Mucosa of gallbladder (tissue), 1 donor: ENCODE measurements at places on chromosomes 7 and 10.

DNA sequence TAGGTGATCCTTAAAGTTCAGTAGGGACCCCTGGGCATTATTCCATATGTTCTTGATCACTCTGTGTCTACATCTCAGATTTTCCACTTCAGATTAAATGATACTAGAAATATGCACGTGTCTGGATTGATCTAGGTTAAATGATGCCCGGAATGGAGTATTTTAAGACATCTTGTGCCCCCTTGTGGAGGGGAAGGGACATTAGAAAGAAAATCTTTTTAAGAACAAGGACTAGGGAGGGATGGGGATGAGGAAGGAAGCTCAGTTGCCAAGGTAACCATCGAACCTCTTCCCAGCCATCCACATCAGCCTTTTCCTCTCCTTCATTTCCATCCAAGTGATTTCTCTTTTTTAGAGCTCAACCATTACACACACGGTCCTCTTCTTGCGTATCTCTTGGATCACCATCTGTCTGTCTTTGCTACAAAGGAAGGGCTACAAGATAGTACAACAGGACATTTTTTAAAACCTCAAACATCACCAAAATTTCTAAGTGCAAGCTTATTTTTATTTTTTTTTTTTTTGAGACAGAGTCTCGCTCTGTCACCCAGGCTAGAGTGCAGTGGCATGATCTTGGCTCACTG, 40.5 kb downstream of the PRSS2 start:
- DNase-seq = no peak

DNA sequence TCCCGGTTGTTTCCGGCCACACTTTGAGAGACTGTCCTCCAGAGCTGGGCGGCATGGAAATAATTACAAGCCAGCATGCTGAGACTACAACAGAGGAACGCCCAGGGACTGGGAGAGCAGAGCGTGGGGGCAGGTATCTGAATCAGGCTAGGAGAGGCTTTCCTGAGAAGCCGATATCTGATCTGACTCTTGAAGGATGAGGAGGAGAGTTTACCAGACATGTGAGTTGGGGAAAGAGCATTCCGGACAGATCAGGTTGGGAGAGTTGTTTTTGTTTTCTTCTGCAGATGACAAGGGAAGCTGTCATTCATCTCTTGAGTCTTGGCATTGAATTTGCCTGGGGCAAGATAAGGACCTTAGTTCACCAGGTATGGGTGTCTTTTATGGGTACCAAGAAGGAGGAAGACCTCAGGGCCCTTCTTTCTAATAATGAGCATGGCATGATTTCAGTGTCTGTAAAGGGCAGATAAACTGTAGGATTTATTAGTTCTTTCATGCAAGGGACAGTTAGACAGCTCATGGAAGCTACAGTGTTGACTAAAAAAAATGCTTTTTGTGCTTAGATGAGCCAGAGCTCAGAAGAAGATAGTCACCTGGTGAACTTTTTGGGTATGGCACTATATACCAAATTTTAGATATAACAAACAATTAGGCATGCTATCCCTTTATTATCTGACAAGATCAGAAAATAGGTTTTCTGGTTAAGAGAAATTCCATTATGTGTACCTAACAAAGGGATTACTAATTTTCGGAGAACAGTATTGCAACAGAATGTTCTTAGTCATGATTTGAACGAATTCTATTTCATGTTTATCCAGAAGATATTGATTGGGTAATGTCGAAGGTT, 36.2 kb downstream of the WBP1L start:
- DNase-seq = no peak

DNA sequence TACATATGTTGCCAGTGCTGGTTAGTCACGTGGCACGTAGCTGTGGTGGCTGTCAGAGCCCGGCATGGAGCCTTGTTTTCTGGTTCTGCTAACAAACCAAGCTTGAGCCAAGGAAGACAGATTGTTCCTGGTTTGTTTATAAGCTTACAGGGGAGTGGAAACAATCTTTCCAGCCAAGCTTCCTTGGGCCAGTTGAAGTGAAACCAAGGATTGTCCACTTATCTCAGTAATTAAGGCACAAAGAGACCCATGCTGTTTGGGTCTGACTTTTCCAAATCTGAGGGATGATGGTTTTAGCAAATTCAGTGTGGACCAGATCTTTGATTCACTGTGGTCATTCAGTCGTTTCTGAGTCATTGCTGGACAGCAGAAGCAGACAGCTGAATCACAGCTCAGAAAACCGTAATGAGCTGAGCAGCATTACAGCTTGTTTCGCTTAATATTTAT, 297.3 kb upstream of the COBL start:
- peak; percentile 32 for DNase-seq

- DNase-seq = no peak
Measured at GRCh38 chr7:1246871-1247526, 14.3 kb downstream of the UNCX start.

DNA sequence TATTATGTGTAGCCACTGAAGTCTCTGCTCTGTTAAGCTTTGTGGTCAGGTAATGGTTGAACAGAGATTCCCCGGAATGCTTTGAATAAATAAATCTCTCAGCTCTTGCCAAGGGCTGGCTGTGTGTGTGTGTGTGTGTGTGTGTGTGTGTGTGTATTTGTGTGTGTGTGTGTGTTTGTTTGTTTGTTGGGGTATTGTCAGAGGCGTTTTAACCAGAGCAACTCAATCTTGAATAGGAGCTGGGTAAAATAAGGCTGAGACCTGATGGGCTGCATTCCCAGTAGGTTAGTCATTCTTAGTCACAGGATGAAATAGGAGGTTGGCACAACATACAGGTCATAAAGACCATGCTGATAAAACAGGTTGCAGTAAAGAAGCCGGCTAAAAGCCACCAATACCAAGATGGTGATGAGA, 256.2 kb upstream of the CACNA2D1 start:
- DNase-seq = peak; percentile 74

- DNase-seq = no peak
Measured at GRCh38 chr10:130398090-130398994, 262.2 kb downstream of the GLRX3 start.

DNA sequence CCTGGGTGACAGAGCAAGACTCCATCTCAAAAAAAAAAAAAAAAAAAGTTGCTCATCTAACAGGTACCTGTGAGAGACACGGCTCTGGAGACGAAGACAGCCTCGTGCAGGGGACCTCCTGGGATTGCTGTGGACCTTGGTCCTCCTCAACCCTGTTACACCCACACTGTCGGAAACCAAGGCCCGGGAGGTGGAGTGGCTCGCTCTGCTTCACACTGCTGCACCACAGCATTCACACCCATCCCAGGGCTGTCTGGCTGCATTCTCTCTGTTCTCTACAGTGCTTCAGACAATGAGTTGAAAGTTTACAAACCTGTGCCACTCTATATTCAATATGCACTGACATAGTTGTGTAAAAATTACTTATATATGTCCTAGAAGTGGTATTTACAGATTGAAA, 101.0 kb upstream of the TNS3 start:
- DNase-seq = no peak
